ENCODE measurements at places on chromosomes 6 and 20. TPM values are rescaled to one million over a fixed set of nuclear protein-coding genes. Genes with fewer than 3 reads are reported as not detected.

Gene PRR18
- polyA plus RNA-seq = not detected

Gene RGS17
- 0.49 TPM for polyA plus RNA-seq

Gene ID4
- polyA plus RNA-seq = not detected

Gene SLC24A3
- polyA plus RNA-seq = not detected

Gene IL20RA
- not detected for polyA plus RNA-seq

Gene COX7A2
- polyA plus RNA-seq = 853 TPM

Gene TRIM40
- polyA plus RNA-seq = not detected

Gene GPX5
- polyA plus RNA-seq = 0.84 TPM

Gene CYP39A1
- not detected for polyA plus RNA-seq

Gene CAPN11
- not detected for polyA plus RNA-seq

Gene SGK1
- 3.8 TPM for polyA plus RNA-seq

Gene OR2H2
- polyA plus RNA-seq = not detected

Gene SRSF12
- polyA plus RNA-seq = 0.23 TPM

Gene GRM4
- polyA plus RNA-seq = 0.03 TPM

Gene CST7
- polyA plus RNA-seq = 889 TPM

Gene SLC35D3
- polyA plus RNA-seq = not detected

Gene SGK2
- not detected for polyA plus RNA-seq

Gene LAMA2
- 0.45 TPM for polyA plus RNA-seq

Gene COL11A2
- not detected for polyA plus RNA-seq

Gene MUCL3
- polyA plus RNA-seq = not detected

Gene STX11
- 16.7 TPM for polyA plus RNA-seq

Gene TRIM10
- not detected for polyA plus RNA-seq

Gene SLPI
- polyA plus RNA-seq = not detected

Gene PMEPA1
- 0.30 TPM for polyA plus RNA-seq

Gene HLA-DRA
- polyA plus RNA-seq = 41.3 TPM
